ENCODE measurements at places on chromosomes 4 and X.

DNA sequence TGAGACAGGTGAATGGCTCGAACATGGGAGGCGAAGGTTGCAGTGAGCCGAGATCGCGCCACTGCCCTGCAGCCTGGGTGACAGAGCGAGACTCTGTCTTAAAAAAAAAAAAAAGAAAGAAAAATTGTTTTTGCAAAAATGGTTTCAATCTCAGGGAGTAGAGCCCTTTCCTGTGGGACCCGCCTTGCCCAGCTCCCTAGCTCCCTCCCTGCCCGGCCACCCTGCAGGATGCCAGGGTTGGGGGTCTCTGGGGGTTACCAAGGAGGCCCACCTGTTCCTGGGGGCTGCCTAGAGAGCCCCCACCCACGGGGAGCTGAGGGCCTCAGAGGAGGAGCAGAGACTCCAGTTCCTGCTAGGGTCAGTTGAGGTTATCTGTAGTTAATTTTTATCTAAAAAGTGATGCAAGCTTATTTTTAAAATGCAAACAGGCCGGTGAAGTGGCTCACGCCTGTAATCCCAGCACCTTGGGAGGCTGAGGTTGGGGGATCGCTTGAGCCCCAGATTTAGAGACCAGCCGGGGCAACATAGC is 18.7 kb upstream of the PLCXD1 start:
- DNase-seq, result no peak

DNA sequence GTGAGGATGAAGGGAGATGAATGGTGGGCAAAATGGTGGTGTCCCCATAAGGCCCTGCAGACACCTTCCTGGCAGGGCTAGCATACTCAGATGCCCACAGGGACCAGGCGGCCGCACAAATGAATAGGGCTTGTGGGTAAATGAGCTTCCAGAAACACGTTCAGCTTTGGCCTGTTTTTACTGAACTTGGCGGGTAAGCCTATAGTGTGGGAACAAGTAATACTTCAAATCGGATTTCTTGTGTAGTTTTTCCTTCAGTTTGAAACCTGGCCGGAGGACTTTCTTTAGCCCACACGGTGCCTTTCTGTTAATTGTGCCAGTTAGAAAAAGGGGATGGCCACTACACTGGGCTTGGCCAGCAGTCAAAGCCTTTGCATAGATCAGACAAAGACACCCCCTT is 22.8 kb downstream of the SMS start:
- DNase-seq, result no peak

- peak; percentile 40 for DNase-seq
These were observed at the start of gene CLGN for GRCh38 chr4:140427106-140427918. Gene CLGN, minus strand, starts transcription at chr4:140427648. Its CDS starts 14,570 bp downstream, at chr4:140413078.

DNA sequence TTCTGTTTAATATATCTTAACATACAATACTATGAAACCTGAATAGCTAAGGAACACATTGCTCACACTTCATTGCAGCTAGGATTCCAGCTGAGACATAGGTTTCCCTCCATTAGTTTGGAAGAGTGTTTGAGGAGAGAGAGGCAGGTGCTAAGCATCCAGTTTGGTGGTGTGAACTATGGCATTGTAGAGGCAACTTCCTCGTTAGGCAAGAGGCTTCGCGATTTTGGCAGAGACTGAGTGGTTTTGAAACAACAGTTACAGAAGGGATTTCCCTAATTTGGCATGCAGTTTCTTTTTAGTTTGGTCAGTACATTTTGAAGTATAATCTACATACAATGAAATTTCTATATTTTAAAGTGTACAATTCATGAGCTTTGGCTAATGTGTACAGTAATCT is 117.1 kb upstream of the BMP3 start:
- DNase-seq, result no peak

DNA sequence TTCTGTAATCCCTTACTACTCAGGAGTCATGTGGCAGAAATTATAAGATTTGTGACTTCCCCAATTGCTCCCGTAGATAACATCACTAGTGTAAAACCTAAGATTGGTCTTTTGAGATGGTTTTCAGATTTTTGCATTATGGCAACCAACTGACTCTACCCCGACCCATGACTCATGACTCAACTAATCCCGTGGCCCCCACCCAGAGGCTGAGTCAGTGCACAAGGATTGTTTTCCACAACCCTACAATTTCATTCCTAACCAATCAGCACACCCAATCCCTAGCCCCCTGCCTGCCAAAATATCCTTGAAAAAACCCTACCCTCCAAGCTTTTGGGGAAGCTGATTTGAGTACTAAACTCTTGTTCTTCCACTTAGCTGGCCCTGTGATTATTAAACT is 109.4 kb upstream of the FAM9C start:
- no peak for DNase-seq

- DNase-seq, result no peak
These were observed 11.6 kb downstream of the FGA start for GRCh38 chr4:154578919-154579318.

DNA sequence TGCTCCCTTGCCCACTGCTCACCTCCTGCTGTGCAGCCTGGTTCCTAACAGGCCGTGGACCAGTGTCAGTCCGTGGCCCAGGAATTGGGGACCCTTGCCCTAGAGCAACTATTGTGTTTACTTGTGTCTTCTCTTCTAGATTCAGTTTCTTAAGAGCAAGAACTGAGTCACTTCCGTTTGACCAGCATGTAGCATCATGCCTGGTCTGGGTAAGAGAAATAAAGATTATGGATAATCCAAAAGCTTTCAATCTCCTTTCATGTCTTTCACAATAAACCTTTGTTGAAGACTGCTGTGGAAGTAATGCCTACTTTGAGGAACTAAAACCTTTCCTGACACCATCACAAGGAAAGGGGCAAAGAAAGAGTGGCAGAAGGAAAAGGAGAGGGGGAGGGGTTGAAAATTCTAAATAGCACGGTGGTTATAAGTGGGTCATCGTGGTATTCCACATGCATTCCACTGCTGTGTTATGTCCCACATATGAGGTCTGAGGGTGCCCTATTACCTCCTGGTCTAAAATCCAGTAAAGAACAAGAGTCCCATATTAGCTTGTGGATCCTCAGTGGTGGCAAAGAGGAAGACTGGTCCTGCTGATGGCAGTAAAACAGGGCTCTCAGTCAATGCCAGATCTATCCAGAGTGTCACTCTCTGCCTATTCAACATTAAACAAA is 133.4 kb downstream of the RASL11B start:
- no peak for DNase-seq

DNA sequence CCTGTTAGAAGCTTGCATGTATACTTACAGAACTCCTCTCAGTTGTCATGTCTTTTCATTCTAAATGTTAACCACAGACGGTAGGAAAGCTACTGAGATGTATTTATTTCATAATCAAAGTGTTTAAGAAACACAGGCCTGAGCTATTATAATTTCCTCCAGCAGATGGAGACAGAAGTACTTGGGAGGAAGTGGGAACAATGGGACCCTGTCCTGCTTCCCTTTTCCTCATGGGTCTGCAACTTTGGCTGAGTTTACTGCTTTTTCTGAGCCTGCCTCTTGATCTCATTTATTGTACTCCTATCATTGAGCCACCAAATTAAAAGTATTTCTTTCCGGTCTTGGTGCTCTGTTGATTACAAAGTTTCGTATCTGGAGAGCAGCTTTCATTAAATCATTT is 67.7 kb upstream of the SPANXN2 start:
- no peak for DNase-seq

DNA sequence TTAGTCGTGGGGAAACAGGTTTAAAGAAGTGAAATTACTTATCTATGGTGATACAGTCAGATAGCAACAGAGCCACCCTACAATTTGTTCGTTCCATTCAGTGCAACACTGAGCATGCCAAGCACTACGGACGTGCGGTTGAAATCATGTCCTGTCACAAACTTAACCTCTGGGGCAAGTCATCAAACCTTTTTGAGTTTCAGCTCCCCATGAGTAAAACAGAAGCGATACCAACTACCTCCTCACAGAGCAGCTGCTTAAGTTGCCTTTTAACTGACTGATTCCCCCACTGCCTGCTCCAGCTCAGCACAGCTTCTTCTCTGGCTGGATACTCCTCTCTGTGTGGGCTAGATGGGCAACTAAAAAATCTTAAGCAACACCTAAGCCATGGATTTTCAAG is 36.0 kb downstream of the LHFPL1 start:
- no peak for DNase-seq

DNA sequence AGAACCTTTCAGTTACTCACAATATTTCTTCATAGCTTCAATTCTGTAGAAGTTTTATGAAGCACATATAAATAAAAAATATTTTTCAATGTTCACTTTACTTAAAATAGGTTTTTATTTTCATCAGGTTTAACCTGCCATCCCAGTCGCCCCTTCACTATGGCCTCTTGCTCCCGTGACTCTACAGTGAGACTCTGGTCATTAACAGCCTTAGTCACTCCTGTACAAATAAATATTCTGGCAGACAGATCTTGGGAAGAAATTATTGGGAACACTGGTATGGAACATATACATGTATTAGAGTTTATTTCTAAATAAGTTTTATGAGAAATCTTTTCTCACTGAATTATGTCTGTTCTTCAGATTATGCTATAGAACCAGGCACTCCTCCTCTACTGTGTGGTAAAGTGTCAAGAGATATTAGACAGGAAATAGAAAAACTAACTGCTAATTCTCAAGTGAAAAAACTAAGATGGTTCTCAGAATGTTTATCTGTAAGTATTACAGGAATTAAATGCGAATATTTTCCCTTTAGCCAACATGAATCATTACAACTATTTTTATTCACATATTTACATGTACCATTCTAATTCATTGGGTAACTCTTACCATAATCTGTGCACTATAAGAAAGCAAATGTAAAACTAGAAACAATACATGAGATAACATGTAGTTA is 45.6 kb downstream of the SPATA4 start:
- no peak for DNase-seq

- DNase-seq, result no peak
These were observed 493.5 kb upstream of the PRKX start for GRCh38 chrX:4206941-4207340.

GRCh38 chr4:137649711-137650450 is 117.6 kb upstream of the PCDH18 start:
- no peak for DNase-seq

GRCh38 chrX:41912923-41913322 is 10.4 kb downstream of the CASK start:
- DNase-seq, result no peak

DNA sequence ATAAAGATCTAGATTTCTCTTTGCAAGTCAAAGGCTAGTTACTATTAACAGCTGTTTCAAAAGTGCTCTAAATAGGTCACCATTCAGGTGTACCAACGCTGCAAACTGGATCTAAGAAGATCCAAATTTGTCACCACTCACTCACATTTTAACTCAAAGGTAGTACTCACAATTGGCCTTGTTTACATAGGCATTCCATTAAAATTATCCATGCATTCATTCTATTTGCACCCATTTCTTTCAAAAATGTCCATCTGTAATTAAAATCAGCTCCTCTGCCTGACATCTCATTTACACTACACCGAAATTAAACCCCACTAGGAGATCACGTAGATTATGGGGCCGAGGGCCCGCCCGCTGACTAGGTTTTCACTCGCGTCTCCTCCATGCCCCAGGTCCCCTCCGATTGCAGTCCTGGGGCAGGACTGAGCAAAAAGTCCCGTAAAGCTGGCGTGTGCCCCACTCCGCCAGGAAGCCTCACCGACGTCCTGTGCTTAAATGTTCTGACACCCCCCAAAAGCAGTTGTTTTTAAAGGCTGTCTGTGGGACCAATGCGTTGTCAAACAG is 1.3 kb upstream of the ING2 start:
- no peak for DNase-seq

GRCh38 chr4:185248393-185249039 is 39.1 kb downstream of the SNX25 start:
- DNase-seq, result no peak

- no peak for DNase-seq
These were observed 772 bp upstream of the FBXW7 start for GRCh38 chr4:152536545-152537182.

DNA sequence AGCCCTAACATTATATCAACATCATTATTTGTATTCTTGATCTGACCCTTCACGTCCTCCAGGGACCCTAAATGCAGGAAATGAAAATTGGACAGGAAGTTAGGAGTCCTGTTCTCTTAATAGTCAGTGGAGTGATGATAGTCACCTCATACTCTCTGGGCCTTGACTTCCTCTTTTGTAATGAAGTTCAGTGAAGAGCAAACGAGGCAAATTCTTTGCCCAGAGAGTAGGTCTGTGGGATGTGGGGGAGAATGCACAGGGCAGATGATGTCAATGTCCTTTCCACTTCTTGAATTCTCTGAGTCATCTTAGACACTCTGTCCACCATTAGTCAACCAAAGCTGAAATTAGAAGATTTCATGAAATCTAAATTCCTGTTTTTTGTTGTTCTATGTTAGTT is 17.1 kb upstream of the GPRIN3 start:
- DNase-seq, result no peak

DNA sequence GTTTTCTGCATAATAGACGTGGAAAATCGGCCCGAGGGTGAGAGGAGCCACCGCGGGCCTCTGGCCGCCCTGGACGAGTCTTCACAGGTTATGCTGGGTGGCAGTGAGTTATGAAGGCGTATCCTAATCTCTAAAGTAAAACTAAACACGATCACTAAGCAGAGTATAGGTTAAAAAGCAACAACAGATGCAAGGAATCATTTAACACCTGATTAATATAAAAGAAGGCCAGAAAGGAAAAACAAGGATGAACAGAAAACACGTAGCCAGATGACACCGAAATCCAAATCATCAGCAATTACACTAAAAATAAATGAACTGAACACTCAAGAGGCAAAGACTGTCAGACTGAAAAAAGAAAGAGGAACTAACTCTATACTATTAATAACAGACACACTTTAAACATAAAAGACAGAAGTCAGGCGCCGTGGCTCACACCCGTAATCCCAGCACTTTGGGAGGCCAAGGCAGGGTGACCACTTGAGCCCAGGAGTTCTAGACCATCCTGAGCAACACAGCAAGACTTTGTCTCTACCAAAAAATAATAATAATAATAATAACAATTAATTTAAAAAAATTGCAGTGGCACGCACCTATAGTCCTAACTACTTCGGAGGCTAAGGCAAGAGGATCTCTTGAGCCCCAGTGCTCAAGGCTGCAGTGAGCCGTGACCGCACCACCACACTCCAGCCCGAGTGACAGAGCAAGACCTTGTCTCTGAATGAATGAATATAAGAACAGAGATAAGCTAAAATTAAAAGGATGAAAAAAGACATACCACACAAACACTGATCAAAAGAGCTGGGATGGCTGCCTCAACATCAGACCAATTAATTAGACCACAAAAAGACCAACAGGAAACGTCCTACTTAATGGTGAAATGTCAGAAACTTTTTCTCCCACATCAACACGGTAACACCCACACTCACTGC is 30.0 kb downstream of the CTBP1 start:
- DNase-seq, result no peak

DNA sequence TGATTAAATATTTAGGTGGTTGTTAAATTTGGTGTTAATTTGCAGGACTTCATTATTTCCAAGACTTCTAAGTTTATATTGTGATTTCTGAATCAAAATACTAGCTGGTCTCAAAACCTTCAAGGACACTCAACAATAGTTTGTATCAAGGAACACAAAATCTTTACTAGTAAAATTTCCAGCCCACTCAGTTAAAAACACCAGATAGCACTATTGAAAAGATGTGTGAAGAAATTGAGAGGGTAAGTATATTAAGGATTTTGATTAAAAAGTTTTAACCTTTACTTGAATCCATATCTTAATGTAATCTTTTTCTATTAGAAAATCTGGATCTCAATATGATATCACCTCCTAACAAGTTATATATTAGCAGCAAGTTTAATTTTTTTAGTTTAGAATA is 89.3 kb upstream of the UGT8 start:
- no peak for DNase-seq

All from activated CD8-positive, alpha-beta memory T cell treated with anti-CD3 and anti-CD28 coated beads, Interleukin-2, amount 50 U/mL, for 4 hours (primary cell).